ENCODE measurements at places on chromosomes 4 and X. TPM values are rescaled to one million over a fixed set of nuclear protein-coding genes. Genes with fewer than 3 reads are reported as not detected.

SATL1 gene
- total RNA-seq = not detected

TBX22 gene
- total RNA-seq = not detected

PDZD4 gene
- 0.60 TPM for total RNA-seq

SPACA5 gene
- total RNA-seq = not detected

FDCSP gene
- total RNA-seq = not detected

PPM1K gene
- total RNA-seq = 2.0 TPM

SMIM10L2A gene
- total RNA-seq = 0.65 TPM

ASB11 gene
- total RNA-seq = not detected

SOWAHD gene
- not detected for total RNA-seq

UPF3B gene
- total RNA-seq = 2.0 TPM

C4orf36 gene
- not detected for total RNA-seq

CSN1S1 gene
- total RNA-seq = not detected

DLG3 gene
- total RNA-seq = 0.87 TPM

TCEAL8 gene
- 56.3 TPM for total RNA-seq

GUCY1A1 gene
- total RNA-seq = 12.9 TPM
